Stimulated activated CD8-positive, alpha-beta memory T cell treated with anti-CD3 and anti-CD28 coated beads, Interleukin-7, amount 100 ng/mL, for 48 hours (primary cell): ENCODE measurements at places on chromosomes 3 and 15.

DNA sequence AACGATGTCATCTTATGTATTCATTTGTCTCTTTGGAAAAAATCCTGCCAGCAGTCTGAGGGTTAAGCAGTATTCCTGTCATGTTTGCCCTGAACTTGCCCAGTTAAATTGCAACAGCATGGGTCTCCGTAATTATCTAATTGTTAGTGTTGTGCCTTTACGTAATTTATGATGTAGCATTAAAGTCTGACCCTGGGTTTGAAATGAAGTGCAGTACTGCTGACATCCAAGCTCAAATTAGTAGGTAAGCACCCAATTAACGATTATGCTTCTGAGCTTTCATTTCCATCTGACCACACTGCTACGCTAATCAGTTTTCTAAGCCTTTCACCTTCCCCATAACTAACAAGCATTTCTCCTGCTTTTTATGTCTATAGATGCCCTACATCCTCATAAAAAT, 241.8 kb downstream of the ARRDC4 start:
- no peak for DNase-seq

DNA sequence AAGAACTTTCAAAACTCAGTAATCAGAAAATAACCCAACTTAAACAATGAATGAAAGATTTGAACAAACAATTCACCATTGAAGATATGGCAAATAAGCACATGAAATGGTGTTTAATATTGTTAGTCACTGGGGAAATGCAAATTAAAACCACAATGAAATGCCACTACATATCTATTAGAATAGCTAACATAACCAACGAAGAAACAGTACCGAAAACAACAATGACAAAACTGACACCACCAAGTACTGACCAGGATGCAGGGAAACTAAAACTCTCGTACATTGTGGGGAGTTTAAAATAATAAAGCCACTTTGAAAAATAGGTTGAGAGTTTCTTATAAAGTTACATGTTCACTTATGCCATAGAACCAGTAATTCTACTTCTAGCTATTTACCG, 69.1 kb downstream of the KBTBD8 start:
- DNase-seq, result no peak

- DNase-seq, result no peak
Measured at GRCh38 chr15:49110158-49110944, 45.0 kb downstream of the COPS2 start.

DNA sequence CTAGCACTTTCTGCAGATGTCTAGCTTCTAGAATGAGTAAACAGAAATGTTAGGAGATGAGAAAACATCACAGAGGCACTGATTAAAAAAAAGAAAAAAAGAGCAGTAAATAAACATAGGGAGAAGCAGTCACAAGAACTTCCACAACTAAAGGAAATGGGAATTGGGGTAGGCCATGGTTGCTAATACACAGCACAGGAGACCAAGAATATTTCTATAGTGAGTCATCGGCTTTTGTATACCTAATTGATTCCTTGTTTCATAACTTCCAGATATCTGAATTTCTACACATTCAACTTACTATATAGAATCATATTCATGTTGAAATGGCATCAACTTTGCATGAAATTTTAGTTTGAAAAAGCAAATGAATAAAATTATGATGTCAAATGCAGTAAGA, 47.3 kb upstream of the TCF12 start:
- no peak for DNase-seq

DNA sequence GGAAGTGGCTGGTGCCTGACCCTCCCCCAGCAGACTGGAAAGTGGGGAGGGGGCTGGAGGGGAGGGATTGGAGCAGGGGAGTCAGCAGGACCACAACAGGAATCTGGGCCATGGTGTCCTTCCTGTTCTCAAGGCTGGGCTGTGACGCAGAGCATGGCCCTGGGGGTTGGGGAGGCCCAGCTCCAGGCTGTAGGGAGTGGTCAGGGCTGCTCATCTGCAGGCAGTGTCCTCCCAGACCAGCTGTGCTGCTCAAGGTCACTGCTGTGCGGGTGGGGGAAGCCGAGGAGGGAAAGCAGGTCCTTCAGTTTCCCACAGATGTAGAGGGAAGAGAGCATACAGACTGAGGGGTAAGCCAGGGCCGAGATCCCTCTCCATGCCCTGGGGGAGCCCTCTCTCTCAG, 40.7 kb downstream of the CYP11A1 start:
- DNase-seq, result no peak

DNA sequence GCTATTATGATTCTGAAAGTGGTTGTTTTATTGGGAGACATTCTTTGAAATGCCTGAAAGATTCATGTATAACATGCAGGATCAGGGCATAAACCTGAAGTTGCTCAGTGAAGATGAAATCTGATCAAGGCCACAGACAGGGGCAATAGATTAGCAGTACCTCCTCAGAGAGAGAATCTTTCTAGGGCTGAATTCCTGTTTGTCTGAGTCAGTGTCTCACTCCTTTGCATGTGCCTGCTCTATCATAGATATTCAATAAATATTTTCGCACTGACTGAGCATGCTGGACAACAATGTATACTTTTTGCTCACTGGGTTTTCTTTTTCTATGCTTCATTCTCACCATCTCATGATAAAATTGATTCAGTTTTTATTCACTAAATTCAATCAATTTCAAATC, 49.8 kb upstream of the PFN2 start:
- DNase-seq, result no peak

- peak; percentile 3 for DNase-seq
Measured at GRCh38 chr3:66582721-66583423, 82.0 kb upstream of the LRIG1 start.

- no peak for DNase-seq
Measured at GRCh38 chr15:79964232-79964805, 6.7 kb downstream of the BCL2A1 start.

GRCh38 chr3:32733631-32734229, 48.7 kb downstream of the CNOT10 start:
- DNase-seq, result no peak

GRCh38 chr3:74636981-74637380, 22.5 kb upstream of the CNTN3 start:
- no peak for DNase-seq

DNA sequence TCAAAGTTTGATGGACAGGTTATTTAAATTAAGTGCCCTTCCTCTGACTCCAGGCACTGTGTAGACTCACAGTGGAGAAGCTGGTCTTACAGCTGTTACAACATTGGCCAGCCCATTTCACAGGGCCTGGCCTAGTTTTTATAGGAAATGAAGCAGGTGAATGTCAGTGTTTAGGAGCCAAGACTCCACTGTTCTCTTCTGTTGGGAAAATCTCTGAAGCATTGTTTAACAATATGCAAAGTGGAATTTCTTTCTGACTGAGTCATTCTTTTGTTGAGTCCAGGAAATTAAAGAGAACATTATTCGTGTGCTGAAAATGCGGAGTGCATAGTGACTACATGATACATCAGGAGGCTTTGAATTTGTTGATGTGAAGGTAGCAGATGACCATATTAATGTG, 64.7 kb downstream of the ARRDC4 start:
- no peak for DNase-seq

DNA sequence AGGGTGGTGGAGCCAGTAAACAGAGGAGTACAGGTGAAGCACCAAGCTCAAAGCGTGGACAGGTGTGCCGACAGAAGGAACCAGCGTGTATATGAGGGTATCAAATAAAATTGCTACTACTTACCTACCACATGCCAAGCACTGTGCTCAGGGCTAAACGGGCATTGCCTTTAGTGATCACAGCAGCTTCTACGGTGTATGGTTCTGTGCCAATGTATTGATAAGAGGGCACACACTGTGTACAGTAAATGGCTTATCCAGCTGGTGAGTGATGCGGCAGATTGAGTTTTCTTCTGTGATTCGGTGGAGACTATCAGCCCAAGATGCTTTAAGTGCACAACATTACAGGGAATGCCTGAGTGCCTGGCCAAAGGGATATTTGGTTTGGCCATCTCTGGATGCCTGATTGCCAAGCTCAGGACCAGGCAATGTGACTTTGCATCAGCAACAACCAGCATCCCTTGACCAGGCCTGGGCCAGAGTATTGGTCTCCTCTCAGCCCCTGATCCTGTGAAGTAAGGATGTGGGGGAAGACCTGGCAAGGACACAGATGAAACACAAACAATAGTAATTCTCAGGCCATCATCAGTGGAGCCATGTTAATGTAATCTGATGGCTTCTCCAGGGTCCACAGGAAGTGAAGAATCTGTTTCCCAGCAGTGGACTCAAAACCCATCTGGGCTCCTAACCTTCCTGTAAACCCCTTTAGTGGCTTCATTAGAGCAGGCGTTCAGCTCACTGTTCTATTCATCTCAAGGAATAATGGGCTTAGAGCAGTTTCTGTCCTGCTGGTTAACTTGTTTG, 14.1 kb downstream of the STARD5 start:
- DNase-seq, result no peak

GRCh38 chr3:42734263-42734860, 31.8 kb upstream of the HHATL start:
- no peak for DNase-seq

- no peak for DNase-seq
Measured at GRCh38 chr15:73991260-73991659, 835 bp downstream of the STOML1 start.

DNA sequence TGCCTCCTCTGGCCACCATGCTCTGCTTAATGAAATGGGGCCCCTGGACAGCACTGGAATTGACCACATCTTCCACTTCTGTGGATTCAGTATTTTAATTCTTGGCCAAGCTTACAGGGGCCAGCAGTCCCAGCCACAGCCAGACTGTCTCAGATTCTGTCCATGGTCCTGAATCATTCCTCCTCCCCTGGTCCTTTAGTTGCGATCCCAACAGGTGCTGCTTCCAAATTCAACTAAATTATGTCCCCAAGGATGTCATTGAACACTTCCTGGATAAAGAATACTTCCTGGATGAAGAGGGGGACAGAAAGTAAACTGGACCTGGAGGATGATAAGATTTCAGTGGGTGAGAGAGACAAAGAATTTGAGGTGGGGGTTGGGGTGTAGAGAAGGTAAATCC, 111.1 kb upstream of the FOXB1 start:
- DNase-seq, result no peak

DNA sequence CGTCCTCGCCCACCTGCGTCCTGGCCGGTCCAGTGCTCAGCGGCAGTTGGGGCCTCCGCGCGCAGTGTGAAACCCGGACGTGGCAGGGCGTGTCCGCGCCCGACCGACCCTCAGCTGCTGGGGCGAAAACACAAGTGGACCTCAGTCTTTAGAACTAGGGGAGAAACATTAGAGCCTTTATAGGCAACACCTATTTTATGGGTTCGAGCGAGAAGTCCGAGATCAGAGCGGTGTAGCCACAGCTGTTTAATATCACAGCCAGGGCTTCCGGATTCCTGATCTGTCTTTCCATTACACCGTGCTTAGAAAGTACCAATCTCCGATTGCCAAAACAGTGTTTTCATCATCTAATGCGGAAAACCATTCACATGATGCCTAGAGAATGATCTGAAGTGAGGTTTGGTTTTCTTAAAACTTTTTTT, 506 bp downstream of the RAD51 start:
- DNase-seq, result no peak

DNA sequence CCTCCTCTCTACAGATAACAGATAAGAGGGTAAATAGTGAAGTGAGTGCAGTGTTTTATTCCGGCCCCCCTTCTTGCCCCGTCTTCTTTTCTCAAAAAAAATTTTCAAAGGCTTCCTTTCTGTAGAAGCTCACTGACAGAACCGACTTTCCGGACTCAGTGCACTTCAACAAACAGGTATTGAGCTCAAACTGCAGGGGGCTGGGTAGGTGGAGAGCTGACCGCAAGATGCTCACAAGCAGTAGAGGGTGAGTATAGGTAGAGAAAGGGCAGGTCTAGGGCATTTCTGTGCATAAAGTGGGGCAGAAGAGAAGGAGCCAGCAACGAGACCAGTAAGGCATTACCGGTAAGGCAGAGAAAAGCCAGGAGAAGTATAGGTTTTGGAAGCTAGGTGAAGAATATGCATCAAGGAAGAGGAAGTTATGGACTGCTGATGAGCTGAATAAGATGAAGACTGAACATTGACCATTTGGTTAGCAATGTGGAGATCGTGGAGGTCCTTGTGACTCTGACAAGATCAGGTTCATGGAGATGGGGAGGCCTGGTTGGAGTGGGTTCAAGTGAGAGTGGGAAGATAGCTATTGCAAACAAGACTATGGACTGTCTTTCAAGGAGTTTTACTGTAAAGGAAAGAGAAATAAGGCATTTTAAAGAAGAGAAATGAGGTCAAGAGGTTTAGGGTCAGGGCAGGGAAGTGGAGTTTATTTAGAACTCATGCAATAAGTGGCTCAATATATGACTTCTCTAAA, 97.4 kb downstream of the ST6GAL1 start:
- DNase-seq, result no peak

- no peak for DNase-seq
Measured at GRCh38 chr3:59392116-59392515, 342.3 kb upstream of the CFAP20DC start.

DNA sequence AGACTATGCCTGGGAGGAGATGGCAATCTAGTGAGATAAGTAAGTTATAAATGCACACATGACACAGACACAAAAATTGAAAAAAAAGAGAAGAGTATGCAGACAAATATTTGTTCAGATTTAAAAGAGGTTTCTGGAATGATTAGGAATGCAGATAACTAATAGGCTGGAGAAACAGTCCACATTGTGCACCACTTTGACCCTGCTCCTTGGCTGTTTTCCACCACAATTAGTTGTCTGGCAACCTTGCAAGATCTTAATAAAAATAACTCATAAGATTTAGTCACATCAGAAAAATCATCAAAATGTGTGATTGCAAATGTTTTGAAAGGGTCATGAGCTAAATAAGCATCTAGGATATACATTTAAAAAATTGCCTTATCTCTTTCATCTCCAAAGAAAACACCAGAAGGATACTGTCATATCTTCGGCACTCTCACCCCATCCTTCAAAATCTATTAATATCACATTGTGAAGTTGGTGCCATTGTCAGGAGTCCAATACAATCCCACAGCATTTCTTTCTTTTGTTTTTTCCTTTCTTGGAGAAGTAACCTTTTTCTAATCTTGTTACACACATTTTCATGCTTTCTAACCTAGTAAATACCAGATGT, 153.7 kb upstream of the KCNMB2 start:
- DNase-seq, result no peak

- DNase-seq, result no peak
Measured at GRCh38 chr3:16385151-16385550, 120.1 kb downstream of the OXNAD1 start.

DNA sequence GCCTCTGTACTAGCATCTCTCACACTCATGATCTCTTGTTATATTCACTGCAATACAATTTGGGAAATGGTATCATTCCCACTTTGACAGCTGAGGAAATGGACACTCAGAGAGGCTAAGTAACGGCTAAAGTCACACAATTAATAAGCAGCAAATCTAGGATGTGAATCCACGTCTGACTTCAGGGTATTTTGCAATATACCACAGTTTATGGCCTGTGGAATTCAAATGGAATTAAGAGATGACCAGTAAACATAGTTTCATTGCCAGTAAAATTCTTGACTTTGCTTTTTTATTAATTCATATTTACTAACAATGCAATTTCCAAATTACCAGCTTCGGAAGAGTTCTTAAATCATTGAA, 61.1 kb downstream of the CCNL1 start:
- no peak for DNase-seq

DNA sequence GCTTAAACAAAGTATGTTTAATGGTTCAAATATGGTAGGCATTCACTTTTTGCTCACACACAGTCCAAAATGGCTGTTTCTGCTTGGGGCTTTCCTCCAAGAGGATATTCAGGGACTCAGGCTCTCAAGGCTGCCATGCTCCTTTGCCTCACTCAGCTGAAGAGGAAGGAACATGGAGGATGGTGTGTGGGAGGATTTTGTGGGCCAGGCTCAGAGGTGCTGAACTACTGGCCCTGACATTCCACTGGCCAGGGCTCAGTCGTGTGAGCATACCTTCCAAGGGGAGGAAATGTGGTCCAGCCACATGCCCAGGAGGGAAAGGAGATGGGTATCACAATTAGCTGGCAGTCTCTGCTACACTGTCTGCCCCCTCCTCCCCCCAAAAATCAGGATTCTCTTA, 8.7 kb downstream of the PXYLP1 start:
- DNase-seq, result no peak
